ENCODE measurements at places on chromosomes 2 and 18.

- no peak for DNase-seq
Measured at GRCh38 chr2:7773362-7774360, 856.4 kb downstream of the RNF144A start.

DNA sequence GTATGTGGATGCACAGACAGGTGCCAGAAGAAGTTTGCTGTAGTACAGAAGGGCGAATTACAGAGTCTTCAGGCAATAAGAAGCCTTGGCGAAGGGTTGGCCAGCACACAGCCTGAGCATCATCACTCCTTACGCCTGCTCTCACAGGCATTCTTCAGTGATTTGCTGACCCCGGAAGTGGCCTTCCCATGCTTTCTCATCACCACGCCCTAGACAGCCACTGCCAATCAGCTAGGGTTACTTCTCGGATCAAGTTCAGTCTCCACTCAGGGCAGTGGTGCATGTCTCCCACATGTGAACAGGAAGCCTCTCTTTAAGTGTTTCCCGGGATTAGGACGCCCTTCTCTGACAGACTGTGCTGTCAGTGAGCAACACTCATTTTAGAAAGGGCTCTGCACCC is 81.8 kb downstream of the C1QL2 start:
- no peak for DNase-seq

GRCh38 chr2:170587117-170587516 is 128.0 kb upstream of the SP5 start:
- no peak for DNase-seq

GRCh38 chr18:79603321-79604204 is 76.0 kb upstream of the CTDP1 start:
- no peak for DNase-seq

DNA sequence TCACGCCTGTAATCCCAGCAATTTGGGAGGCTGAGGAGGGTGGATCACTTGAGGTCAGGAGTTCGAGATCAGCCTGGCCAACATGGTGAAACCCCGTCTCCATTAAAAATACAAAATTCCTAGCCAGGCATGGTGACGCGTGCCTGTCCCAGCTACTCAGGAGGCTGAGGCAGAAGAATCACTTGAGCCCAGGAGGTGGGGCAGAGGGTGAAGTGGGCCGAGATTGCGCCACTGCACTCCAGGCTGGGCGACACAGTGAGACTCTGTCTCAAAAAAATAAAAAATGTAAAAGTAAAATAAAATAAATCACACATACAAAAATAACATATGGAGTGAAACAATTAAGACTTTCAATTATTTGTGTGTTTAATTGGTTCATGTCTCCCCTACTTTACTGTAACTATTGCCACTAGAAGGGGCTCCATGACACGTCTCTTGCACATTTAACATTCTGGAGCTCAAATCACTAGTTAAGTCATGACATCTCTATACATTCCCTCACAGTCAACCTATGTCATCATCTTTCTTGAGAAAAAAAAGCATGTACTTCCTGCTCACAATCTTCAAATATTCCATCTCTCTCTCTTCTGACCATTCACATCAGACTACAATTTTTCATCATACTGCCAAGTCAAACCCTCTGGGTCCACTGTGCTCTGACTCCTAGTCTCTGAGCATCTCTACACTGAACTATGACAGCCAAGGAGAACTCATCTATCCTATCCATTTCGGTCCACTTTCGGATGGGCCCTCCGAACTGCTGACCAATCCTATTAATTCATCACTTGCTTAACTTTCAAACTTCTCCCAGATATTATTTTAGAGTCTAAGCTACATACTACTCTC is 6.7 kb downstream of the GFPT1 start:
- no peak for DNase-seq

All from natural killer cell (primary cell).